ENCODE measurements at places on chromosomes 11 and 22. TPM values are rescaled to one million over a fixed set of nuclear protein-coding genes. Genes with fewer than 3 reads are reported as not detected.
A peak's percentile ranks its signal among the peaks of the same experiment; 100 is the strongest.

IL17REL gene
- not detected for total RNA-seq

DNA sequence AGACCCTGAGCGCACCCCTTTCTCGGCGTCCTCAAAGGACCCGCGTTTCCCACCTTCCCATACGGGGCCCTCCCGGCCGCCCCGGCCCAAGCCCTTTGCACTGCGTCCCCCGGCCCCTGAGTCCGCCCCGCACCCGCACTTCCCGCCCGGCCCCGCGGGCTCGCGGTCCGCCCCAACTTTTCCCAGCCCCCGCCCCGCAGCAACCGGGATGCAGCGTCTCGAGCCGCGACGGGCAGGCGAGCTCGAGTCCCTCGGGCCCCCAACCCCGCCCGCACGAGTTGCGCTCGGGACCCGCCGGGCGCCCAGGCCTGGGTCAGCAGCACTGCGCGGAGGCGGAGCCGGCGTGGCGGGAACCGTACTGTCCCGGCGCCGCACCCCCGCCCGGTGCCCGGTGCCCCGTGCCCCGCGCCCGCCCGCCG, 371 bp downstream of the SMCO4 start:
- DNase-seq, result no peak

CRYBA4 gene
- not detected for total RNA-seq

APOBEC3G gene
- 15.7 TPM for total RNA-seq

SPCS2 gene
- 173 TPM for total RNA-seq

- DNase-seq, result no peak
Measured at GRCh38 chr11:9718147-9718546, 54.3 kb downstream of the SWAP70 start.

- DNase-seq, result peak; percentile 81
Measured at GRCh38 chr11:64742889-64743590, 902 bp downstream of the RASGRP2 start.

DNA sequence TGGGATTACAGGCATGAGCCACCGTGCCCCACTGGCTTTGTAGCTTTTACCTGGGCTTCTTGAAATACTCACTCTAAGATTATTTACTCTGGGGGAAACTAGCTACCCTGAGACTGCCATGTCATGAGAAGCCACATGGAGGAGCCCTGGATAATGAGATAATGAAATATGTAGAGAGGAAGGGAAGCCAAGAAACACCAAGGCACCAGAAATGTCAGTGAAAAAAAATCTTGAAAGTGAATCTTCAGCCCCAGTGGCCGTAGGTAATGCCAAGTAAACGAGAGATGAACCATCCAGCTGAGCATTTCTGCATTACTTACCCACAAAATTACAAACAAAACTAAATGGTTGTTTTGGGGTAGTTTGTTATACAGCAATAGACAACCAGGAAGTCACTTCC, 125.6 kb downstream of the APIP start:
- DNase-seq, result no peak

GRCh38 chr11:62264004-62264403, 6.0 kb upstream of the SCGB2A2 start:
- DNase-seq, result no peak

CDC42EP2 gene
- 11.6 TPM for total RNA-seq

DNA sequence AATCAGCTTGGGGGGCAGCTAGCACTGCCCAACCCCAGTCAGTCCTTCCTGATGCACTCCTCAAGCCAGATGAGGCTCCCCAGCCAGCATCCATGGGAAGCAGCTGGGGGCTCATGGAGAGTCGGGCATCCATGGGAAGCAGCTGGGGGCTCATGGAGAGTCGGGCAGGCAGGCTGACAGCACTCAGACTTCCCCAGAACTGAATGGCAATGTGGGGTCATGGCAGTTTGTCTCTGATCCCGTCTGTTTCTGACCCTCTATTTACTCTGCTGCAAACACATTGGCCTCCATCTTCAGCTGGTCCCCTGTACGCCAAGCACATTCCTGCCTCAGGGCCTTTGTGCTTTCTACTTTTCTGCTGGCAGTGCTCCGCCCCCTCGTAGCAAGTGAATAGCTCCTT, 314.8 kb downstream of the NTM start:
- DNase-seq, result no peak

DNA sequence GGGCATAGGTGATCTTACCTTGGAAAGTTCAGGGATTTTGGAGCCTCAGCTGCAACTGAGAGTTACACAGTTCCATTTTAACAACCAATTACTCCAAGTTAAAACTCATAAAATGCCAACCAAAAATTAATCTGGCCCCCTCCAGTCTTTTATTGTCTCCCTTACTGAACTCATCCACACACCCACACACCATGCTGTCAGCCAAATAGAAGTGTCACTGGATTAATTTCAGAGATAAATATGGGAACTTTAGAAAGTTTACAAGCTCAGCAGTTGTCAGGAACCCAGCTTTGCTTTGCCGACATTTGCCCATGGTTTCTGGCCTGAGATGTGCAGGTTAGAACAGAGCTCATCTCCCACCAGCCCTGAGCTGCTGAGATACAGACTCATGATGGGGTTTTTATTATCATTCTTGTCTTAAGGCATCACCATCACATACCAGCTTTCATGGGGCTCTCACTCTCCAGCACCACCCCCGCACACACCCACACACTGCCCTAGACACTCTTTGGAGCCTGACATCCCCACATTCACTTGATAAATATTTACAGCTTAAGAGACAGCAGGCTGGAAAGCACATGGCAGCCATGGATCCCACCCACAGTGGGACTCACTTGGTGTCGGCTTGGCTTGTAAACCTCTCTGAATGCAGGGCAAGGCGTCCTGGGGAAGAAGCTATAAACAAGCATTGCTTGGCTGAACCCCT, 23.7 kb upstream of the CTR9 start:
- DNase-seq, result no peak

- DNase-seq, result peak; percentile 60
Measured at GRCh38 chr11:102309621-102310541, 7.4 kb upstream of the BIRC3 start.

PIH1D2 gene
- total RNA-seq, result 2.7 TPM

- DNase-seq, result no peak
Measured at GRCh38 chr11:36239636-36240035, 49.6 kb downstream of the COMMD9 start.

- no peak for DNase-seq
Measured at GRCh38 chr22:21095773-21096107, 50.0 kb downstream of the LRRC74B start.

DNA sequence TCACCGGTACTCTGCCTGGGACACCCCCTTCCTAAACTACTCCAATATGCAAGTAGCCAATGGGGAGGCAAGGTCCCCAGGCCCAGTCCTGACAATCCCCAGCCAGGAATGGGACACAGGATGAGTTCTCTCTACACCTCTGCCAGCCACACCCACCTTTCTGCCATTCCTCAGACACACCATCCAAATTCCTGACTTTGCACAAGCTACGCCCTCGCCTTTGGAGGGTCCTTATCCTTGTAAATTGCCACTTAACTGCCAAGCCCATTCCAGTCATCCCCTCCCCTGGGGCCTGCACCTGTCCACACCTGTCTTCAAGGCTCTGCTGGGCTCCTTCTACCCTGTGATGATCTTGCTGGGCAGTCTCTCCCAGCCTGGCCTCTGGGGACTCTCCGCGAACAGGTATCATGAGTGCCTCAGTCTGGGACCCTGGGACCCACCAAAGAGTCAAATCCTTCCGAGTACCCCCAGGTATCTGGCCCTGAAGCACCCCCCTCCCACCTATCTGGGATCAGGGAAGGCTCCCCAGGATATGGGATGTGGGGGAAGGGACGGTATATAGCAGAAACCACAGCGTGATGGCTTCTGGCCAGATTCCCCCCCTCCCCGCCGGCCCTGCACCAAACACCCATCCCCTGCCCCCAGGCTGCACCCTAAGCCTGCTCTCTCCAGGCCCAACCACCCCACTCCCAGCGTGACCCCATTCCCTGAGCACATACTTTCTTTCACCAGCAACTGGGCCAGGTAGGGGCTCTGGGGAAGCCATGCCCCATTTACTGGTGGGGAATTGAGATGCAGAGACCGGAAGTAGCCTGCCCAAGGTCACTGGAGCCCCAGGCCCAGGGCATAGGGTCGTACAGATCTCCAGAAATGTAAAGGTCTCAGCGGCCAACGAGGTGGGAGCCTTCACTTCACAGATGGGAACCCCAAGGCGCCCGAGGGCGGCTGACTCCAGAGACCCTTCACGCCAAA, 806 bp downstream of the ARAP1 start:
- DNase-seq, result no peak

GRCh38 chr11:103266167-103266831, 157.1 kb downstream of the DYNC2H1 start:
- DNase-seq, result peak; percentile 58

SLC5A12 gene
- total RNA-seq, result not detected

DNA sequence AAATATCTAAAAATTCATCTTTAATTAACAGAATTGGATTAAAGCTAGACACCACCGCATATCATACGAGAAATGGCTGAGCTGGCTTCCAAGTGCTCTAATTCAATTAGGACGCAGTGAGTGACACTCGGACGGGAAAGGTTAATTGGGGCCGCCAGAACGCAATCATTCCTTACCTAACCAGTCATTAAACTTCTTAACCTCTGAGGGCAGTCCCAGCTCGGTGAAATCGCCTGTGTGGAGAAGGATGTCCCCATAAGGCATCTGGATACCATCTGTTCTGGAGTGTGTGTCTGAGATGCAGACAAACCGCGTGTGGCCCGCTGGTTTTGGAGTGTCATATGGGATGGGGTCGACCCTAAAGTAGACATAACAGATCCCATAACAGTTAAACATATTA, 50.3 kb downstream of the MPPED2 start:
- no peak for DNase-seq

- DNase-seq, result no peak
Measured at GRCh38 chr11:128261011-128261421, 326.3 kb downstream of the ETS1 start.

- no peak for DNase-seq
Measured at GRCh38 chr11:65136515-65137096, 2.3 kb upstream of the SYVN1 start.

DNA sequence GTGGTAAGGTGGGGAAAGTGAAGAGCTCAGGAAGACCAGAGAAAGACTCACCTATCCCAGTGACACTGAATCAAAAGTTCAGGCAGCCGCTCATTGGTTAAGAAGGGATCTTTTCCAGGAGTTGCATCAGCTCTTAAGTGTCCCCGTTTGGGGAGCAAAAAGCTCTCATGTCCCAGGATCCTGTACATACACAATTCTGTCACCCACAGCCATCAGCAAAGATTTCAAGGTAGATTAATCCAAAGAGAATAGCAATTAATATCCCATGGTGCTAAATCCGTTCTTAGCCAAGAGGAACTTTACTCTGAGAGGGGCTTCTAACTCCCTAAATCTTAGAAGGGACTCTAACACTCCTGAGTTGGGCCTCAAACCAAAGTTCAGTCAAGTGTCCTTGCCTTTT, 19.3 kb downstream of the FOLR3 start:
- no peak for DNase-seq

DNA sequence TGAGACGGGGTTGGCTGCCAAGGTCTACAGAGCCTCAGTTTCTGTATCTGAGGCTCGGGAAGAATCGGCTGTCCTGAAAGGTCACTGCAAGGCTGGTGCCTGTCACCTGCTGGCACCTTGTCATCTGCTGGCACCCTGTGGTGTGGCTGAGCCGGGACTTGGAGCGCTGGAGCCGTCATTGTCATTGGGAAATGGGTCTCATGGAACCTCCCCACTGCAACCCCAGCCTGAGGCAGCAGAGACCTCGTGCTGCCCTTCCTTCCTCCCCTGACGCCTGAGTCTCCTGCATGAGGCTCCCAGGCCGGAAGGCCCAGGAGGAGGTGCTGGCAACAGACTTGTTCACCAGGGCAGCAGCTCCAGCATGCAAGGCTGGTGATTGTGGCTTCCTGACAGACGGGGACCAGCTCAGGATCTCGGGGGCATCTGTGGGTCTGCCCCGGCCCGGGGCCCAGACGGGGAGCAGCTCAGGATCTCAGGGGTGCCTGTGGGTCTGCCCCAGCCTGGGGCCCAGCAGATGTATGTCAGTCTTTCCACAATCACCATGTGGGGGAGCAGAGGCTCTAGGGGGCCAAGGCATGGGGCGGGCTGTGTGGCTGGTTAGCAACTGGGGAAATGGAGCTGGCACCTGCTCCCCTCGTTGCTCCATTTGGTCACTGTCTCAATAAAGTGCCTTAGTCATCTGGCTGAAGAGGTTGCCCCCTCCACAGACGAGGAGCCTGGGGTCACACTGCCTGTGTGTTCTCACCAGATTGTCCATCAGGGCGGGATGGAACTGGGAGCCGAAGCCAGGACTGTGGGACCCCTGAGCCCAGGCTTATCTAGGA, 668.7 kb downstream of the BRD1 start:
- no peak for DNase-seq
